ENCODE measurements at places on chromosomes 13 and 19.
A peak's percentile ranks its signal among the peaks of the same experiment; 100 is the strongest.

DNA sequence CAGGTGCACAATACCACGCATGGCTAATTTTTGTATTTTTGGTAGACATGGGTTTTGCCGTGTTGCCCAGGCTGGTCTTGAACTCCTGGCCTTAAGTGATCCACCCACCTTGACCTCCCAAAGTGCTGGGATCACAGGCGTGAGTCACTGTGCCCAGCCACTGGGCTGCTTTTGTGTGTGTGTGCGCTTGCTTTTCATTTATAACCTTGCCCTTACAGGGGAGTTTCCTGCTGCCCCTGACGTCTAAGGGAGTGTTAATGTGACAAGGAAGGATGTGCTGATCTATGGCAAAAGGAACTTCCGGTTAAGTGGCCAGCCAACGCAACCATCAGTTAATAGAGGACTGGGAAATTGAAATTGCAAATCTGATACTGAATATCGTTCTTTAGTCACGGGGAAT, 57.7 kb downstream of the ING1 start:
- no peak for DNase-seq

DNA sequence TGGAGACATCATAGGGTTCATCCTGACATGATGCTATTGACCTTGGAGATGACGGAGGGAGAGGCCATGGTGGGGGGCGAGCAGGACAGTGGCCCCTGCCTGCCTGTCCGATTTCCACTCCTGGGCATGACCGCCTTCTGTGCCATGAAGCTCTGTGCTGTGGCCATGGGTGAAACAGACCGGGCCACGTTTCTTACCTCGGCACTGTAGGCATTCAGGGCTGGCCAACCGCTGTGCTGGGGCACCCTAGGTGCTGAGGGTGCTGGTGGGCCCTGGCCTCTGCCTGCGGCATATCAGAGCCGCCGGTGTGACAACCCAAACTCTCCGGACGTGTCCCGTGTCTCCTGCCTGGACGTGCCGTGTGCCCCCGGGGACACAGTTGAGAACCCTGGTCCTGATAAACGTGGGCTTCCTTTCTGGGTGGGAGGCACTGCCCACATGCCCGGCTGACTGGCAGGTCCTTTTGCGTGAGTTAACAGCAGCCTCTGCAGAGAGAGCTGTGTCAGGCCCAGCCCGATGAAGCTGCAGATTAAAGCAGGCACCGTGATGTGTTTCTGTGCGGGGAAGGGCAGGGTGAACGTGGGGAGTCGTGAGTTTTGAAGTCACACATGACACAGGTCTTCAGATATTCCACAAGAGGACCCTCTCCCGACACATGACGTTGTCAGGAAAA, 46.5 kb downstream of the TMEM255B start:
- DNase-seq: no peak

DNA sequence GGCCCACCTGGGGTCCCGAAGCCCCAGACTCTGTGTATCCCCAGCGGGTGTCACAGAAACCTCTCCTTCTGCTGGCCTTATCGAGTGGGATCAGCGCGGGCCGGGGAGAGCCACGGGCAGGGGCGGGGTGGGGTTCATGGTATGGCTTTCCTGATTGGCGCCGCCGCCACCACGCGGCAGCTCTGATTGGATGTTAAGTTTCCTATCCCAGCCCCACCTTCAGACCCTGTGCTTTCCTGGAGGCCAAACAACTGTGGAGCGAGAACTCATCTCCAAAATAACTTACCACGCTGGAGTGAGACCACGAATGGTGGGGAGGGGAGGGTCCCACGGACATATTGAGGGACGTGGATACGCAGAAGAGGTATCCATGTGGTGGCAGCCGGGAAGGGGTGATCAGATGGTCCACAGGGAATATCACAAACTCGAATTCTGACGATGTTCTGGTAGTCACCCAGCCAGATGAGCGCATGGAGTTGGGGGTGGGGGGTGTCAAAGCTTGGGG, 1.0 kb upstream of the ICAM5 start:
- DNase-seq: peak; percentile 63

DNA sequence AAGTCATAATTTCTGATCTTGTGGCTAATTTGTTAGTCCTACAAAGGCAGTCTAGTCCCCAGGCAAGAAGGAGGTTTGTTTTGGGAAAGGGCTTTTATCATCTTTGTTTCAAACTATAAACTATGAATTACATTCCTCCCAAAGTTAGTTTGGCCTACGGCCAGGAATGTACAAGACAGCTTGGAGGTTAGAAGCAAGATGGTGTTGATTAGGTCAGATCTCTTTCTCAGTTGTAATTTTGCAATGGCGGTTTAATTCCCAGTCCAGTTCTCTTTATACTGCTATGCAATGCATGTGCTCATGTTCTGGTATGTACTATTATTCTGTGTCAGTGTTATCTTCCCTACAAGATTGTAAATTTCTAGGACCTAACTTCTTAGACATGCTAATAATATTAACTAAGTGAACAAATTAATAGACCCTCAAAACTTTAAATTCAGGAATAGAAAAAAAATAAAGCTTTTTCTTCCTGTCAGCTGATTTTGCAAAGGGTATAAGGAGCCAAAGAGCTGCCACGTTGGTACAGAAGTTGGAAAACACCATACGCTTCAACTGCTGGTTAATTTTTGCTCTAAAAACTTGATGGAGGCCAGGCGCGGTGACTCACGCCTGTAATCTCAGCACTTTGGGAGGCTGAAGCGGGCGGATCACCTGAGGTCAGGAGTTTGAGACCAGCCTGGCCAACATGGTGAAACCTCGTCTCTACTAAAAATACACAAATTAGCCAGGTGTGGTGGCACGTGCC, 1.3 kb upstream of the DNAJC15 start:
- DNase-seq: no peak

DNA sequence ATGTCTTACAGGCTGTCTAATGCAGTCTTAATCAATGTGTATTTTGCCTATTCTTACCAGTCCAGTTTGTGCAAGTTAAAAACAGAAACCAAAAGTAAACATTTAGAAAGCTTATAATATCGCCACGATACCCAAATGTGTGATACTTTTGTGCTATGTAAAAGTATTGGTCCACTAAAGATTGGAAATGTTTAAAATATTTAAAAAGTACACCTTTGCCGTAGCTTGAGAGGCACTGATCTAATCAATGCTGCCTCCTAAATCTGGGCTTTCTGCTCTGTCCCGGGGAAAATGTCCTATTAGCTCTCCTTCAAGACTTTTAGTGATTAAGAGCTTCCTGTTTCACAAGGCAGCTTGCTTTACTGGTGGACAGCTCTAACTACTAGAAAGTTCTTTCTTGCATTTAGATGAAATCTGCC, 64.7 kb downstream of the DNAJC15 start:
- no peak for DNase-seq
